Mesendoderm (in vitro differentiated cells): ENCODE measurements at places on chromosomes 16 and 17.
A peak's percentile ranks its signal among the peaks of the same experiment; 100 is the strongest.

- DNase-seq, result no peak
These were observed 17.2 kb downstream of the CORO7 start for GRCh38 chr16:4399001-4399730.

GRCh38 chr17:30104575-30105339 lies 11.9 kb upstream of the NSRP1 start:
- peak; percentile 92 for DNase-seq

- DNase-seq, result no peak
These were observed 137.0 kb downstream of the AIPL1 start for GRCh38 chr17:6297960-6298359.

DNA sequence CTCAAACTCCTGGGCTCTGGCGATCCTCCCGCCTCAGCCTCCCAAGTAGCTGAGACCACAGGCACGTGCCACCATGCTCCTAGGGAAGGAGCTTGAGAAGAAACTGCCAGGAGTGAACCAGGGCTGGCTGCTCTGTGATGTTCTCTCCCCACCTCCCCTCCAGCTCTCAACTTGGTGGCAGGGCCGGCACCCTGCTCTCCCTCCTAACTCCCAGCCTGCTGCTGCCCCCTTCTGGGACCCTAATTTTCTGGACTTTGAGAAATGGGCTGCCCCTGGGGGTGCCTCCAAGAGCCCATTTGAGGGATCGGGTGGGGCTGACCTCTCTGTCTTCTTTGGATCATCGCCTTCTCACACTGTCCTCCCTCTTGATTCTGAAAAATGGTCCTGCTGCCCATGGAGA lies 14.9 kb upstream of the STAT3 start:
- peak; percentile 51 for DNase-seq

DNA sequence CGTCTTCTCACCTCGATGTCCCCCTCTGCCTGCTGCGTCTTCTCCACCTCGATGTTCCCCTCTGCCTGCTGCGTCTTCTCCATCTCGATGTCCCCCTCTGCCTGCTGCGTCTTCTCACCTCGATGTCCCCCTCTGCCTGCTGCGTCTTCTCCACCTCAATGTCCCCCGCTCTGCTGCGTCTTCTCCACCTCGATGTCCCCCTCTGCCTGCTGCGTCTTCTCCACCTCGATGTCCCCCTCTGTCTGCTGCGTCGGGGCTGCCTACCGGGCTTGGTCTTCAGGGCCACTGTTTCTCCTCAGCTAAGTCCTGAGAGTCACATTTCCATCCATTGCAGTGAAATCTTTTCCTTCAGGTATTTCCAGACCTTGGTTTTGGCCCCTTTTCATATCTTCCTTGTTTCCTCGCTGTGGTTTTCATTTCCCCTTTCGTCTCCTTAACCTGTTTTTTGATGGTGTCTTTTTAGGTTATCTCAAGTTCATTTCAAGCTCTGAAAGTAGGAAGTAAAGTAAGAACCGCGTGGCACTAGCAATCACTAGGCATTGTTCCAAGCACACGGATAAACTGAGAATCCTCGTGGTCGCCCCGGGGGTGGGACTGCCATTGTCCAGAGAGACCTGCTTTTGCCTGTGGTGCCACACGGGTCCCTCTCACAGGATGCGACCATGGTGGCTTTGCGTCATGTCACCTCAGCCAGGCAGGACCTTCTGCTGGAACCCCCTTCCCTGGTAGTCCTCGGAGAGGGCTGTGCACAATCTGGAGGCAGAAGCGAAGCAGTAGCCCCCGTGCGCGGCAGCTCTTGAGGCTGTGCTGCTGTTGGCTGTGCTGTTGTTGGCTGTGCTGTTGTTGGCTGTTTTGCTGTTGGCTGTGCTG lies 9.5 kb upstream of the ZNF750 start:
- DNase-seq, result no peak

DNA sequence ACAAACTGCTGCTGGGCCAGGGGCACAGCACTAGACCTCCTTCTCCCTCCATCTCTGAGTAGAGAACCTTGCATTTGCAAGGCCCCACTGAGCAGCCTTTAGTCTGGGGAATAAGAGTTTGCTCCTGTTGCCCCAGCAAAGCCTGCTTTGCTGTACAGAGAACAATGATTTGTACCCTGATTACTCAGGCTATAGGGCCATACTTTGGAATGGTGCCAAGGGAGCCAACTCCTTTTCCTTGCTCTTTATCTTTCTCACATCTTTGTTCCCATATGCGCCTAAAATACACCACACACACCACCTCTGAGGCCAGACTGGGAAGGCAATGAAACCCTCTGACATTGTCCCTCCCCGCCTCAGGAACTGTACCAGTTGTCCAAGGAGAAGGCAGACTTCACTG lies 21.2 kb downstream of the LIG3 start:
- no peak for DNase-seq

- no peak for DNase-seq
These were observed 264.7 kb upstream of the TNRC6C start for GRCh38 chr17:77693776-77694175.

GRCh38 chr17:78377858-78378224 lies 608 bp upstream of the PGS1 start:
- no peak for DNase-seq

- DNase-seq, result no peak
These were observed 163.2 kb downstream of the WSCD1 start for GRCh38 chr17:6233339-6233738.

DNA sequence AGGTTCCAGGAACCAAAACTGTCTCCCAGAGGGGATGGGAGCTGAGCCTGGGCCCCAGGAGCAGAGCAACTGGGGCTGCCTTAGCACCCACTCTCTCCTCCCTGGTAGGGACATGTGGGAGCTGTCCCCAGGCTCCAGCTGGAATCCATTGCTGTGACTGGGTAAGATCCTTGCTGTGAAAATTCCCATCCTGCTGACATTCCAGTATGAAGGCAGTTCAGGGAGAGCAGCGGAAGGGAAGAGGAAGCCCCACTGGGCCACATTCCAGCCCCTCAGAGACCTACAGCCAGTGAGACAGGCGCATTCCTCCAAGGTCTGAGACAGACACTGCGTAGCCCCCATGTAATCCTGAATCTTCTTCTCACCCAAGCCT lies 24.2 kb downstream of the MYO18A start:
- peak; percentile 97 for DNase-seq

- DNase-seq, result no peak
These were observed 6.3 kb upstream of the GGA2 start for GRCh38 chr16:23516366-23517137.

DNA sequence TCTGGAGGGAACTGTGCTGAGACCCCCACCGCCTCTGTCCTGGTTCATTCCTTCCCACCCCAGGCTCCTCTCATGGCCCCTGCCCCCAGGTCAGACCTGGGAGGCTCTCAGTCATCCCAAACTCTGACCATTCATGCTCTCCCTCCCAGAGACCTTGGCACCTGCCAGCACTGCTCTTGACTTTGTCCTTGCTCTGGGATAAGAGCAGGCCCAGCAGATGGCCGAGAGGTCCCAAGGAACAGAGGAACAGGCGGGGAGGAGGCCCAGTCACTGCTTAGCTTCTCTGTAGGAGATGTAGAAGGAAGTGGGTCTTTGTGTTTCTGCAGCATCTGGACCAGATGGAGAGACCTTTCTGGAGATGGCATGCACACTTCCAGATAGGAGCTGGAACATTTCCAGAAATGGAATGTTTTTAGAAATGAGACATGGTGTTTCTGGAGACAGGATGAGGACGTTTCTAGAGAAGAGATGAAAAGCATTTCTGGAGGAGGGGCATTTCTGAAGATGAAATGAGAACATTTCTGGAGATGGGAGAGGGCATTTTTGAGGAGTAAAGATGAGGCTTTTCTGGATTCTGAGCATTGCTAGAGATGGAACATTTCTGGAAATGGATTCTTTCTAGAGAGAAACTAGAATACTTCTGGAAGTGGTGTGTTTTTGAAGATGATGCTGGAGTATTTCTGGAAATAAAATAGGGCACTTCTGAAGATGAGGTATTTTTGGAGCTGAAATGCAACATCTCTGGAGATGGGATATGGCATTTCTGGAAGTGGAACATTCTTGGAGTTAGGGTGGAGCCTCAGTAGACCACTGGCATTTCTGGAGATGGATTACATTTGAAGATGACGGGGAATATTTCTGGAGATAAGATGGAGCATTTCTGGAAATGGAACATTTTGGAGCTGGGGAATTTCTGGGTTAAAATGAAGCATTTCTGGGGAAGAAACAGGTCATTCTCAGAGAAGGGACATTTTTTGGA lies 55.2 kb downstream of the RAI1 start:
- DNase-seq, result no peak

- DNase-seq, result no peak
These were observed 4.8 kb downstream of the RNF213 start for GRCh38 chr17:80265205-80266068.

DNA sequence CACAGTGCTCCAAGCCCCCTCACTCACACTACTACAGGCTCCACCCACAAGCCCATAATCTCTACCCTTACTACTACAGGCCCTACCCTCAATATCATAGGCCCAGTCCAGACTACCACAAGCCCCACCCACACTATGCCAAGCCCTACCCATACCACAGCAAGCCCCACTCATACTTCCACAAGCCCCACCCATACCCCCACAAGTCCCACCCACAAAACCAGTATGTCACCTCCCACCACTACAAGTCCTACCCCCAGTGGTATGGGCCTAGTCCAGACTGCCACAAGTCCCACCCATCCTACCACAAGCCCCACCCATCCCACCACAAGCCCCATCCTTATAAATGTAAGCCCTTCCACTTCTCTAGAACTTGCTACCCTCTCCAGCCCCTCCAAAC lies 13.8 kb downstream of the RIPOR1 start:
- peak; percentile 81 for DNase-seq

GRCh38 chr16:2799859-2800226 lies 1.6 kb downstream of the PRSS41 start:
- DNase-seq, result no peak

GRCh38 chr17:56291226-56291805 lies 138.0 kb downstream of the ANKFN1 start:
- DNase-seq, result no peak

- no peak for DNase-seq
These were observed 3.8 kb downstream of the CIITA start for GRCh38 chr16:10880594-10881452.

DNA sequence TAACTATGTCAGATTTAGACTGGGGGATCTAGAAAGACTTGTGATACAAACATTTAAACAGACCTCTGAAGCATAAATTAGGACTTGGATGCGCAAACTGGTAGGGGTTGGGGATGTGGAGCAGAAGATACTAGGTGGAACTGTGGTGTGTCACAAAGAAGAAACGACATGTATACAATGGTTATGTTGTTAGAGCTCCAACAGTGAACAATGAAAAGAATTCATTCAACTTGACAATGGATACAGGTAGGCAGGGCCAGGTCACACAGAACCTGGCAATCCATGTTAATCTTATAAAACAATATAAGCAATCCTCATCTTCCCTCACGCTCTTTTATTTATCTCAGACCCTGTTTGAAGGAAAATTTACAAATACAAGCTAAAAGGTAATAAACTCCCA lies 102.0 kb downstream of the CDC27 start:
- peak; percentile 18 for DNase-seq

- DNase-seq, result no peak
These were observed 11.4 kb downstream of the FSCN2 start for GRCh38 chr17:81539571-81539900.

DNA sequence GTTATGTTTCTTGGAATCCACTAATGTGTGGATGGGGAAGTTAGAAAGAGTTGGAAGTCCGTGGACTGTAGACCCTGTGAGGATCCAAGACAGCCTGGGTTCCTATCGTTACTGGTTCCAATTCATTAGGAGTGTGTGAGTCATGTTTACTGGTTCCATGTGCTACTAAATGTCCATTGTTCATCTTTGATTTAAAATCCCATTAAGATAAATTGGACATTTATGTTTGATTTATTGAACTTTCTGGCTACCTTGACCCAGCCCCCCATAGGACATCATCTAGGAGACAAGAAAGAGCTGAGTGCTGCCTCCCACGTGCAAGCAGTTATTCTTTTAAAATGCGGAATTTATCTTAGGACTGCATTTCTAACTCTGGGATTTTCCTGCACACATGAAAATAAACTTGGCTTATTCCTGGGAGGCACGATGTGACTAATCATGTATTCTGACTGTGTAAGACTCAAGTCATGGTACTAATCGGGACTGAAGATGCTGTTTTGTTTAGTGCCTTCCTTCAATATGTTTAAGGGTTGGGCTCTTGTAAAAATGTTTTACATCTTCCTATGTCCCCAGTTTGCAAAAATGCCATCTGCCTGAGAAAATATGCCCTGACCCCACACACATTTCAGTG lies 53.4 kb downstream of the RGS9 start:
- DNase-seq, result no peak

DNA sequence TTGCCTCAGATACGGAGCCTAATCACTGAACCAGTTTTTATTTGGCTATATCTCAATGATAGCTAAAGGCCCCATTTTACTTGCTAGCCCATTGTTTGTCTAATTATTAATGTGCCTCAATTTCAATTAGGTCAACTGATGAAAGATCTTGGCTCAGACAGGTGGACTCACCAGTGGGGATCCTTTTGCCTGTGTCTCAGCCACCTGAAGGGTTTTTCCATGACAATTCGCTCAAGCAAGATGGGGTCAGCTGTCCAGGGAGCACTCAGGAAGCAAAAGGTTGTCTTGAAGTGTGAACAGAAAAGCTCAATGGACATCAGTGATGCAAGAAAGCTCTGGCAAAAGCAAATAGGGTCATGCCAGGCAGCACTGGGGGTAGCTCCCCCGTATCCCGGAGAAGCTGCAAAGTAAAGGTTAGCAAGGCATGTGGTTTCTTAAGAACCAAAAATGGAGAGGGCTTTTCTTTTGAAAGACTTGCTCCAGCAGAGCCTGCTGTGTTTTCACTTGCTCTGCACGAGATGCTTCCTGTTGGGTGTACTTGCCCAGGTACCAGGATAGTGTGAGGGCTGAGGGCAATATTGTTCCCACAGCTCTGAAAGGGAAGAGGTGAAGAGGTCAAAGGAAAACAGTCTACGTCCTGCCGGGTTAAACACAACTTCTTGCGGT lies 541.2 kb upstream of the CDH5 start:
- DNase-seq, result no peak

- no peak for DNase-seq
These were observed 69.5 kb downstream of the AIPL1 start for GRCh38 chr17:6365200-6365943.

DNA sequence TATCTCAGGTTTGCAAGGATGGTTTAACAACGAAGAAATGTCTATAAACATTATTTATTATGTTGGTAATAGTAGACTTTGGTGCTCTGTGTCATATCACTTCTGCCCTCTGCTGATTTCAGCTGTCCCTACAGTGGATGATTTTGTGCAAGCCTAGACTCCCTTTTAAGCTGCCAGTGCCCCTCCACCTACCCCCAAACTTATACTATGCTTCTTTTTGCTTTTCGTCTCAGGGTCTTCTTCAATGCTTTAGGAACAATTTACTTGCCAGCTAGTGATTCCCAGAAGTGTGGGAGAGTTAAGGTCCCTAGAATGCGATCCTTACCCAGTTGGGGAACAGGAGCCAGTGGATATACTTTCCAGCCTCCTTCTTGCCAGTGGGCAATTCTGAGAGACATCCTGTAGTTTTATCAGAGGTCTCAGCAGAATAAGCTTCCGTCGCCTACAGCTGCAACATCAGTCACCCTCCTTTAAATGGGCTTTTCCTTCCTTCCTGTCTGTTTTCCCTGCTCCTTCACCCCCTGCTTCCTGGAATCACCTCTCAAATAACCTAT lies 4.1 kb downstream of the ICAM2 start:
- DNase-seq, result no peak

GRCh38 chr17:9512323-9513168 lies 63.1 kb downstream of the STX8 start:
- peak; percentile 72 for DNase-seq
